ENCODE measurements at places on chromosomes 11 and 22.

DNA sequence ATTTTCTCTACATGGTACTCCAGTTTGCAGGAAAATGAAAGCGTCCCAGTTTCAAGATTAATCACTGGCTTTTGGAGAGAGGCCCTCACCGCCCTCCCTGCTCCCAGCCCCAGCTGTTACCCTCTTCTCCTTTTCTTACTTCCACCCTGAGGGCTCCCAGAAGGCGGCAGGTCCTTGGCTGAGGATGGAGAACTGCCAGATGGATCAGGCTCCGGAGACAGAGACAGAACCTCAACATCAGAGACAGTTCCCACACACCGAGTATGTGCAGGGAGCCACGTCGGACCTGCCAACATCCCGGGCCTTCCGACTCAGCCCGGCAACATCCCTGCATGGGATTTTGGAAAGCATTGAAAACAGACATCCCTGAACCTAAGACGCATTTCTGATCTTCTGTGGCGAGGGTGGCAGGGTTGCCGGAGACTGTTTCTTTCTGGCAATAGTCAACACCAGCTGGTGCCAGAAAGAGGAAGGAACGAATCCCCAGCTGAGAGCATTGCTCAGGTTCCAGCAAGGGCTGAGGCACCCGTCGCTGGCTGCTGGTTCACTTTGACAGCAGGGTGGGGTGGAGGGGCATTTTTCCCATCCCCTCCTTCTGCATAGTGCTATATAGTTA lies 467.1 kb downstream of the MIAT start:
- DNase-seq: no peak

GRCh38 chr11:83294208-83294607 lies 8.0 kb upstream of the CCDC90B start:
- no peak for DNase-seq

DNA sequence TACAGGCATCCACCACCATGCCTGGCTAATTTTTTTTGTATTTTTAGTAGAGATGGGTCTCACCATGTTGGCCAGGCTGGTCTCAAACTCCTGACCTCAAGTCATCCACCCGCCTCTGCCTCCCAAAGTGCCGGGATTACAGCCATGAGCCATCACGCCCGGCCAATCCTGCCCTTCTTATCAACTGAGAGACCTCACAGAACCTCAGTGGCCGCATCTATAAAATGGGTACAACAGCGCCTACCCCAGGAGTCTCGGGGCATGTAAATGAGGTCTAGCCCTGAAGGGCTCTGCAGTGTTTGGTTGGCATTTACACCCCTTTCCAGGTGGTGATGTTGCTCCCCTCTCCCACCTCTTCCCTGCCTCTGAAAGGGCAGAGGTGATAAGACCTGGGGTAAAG lies 11.7 kb downstream of the SYNGR1 start:
- no peak for DNase-seq

- DNase-seq: no peak
These were observed 15.2 kb downstream of the TSPAN18 start for GRCh38 chr11:44741976-44742375.

- DNase-seq: no peak
These were observed 21.3 kb upstream of the CTSD start for GRCh38 chr11:1784761-1785650.

- DNase-seq: no peak
These were observed 4.0 kb upstream of the OR56A3 start for GRCh38 chr11:5937868-5938602.

DNA sequence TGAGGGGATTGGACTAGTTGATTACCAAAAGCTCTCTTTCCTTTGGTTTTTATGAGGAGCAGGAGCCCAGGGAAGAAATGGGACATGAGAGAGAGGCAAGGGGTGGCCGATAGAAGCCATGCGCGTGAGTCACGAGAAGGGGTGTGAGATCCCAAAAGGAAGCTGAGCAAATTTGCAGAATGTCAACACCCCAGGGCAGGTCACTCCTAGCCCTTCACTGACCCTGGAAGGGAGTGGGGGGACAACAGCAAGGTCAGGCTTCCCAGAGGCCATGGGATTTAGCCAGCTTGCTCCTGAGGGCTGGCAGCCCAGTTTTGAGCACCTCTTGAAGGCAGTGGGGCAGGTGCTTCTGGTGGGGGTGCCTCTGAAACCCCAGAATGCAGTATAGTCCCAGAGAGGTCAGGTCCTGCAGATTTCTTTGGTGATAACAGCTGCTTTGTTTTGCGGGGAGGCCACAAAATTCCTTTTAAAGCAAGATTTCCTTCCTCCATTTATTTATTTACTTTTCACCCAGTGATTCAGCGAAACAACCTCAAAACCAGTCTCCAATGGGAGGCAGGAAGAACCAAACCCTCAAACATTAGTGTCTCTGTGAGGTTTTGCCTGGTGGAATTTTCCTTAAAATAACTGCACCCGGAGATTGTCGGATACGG lies 40.1 kb upstream of the TIMP3 start:
- DNase-seq: no peak

DNA sequence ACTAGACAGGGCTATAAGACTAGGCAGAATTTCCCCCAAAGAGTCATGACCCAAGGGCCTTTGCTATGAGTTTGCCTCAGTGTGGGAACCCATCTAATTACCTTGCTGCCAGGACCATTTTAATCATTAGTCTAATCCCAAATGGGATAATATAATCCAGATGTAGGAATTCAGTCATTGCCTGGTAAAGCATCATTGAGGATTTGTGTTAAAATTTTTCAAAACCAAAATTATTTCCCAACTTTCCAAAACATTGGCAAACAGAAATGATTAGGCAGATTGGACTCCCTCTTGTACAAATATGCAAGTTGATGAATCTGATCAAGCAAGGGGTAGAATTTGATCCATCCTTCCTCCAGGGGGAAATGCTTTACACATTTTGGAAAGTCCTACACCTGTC lies 16.2 kb upstream of the MMP13 start:
- no peak for DNase-seq

DNA sequence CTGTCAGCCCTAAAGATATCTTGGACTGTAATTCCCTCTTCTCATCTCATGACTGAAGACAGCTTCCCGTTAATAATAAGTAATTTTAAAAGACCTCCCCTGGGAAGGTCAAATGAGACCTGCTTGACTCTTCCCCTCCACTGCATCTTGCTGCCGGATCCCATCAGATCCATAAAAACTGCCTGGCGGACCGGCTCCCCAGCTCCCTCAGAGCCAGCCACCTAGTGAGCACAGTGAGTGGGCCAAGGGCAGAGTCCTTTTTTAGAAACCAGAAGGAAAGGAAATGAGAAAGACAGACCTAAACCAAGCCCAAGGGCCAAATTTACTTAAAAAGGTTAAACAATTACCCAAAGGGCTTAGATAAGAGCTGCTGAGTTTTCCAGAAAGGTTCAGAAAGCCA lies 595.3 kb downstream of the OPCML start:
- no peak for DNase-seq

DNA sequence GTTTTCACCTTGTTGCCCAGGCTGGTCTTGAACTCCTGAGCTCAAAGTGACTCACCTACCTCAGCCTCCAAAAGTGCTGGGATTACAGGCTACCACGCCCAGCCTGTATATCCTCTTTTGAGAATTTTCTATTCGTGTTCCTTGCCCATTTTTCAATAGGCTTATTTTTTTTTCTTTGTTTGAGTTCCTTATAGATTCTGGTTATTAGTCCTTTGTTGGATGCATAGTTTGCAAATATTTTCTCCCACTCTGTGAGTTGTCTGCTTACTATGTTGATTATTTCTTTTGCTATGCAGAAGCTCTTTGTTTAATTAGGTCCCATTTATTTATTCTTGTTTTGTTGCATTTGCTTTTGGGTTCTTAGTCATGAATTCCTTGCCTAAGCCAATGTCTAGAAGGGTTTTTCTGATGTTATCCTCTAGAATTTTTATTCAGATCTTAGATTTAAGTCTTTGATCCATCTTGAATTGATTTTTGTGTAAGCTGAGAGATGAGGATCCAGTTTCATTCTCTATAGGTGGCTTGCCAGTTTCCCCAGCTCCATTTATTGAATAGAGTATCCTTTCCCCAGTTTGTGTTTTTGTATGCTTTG lies 17.7 kb upstream of the ZBED5 start:
- DNase-seq: no peak

DNA sequence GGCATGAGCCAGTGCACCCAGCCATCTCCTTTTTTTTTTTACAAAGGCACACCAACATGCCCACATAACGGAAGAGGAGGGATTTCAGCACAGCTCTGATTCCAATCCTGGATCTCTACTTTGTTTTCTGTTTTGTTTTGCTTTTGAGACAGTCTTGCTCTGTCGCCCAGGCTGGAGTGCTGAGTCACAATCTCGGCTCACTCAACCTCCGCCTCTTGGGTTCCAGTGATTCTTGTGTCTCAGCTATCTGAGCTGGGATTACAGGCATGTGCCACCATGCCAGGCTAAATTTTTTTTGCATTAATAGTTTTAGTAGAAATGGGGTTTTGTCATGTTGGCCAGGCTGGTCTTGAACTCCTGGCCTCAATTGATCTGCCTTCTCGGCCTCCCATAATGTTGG lies 28.1 kb downstream of the VSTM5 start:
- DNase-seq: no peak

GRCh38 chr11:123125169-123125568 lies 63.2 kb upstream of the HSPA8 start:
- DNase-seq: no peak

GRCh38 chr11:120326845-120327281 lies 1.8 kb downstream of the TLCD5 start:
- no peak for DNase-seq

- no peak for DNase-seq
These were observed 372.1 kb downstream of the FAT3 start for GRCh38 chr11:92596596-92597317.

GRCh38 chr11:116958246-116958645 lies 120.8 kb upstream of the APOA1 start:
- no peak for DNase-seq

DNA sequence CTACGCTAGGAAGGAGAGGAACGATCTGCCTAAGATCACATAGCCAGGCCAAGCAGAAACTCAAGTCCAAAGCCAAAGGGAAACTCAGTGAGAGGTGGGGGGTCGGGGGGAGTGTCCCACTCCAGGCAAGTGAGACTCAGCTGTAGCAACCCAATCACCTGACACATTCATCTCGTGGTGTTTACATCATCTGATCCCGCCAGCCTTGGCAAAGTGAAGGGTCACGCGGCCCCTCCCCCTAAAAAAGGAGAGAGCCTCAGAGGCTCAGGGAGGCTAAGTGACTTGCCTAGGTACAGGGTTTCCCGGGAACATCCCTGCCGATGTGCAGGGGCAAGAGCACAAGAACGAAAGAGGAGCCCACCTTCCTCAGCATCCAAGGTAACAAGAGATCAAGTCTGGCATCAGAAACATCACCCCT lies 21.5 kb downstream of the MYH9 start:
- DNase-seq: no peak

GRCh38 chr11:67998150-67999045 lies 5.5 kb downstream of the UNC93B1 start:
- DNase-seq: no peak

DNA sequence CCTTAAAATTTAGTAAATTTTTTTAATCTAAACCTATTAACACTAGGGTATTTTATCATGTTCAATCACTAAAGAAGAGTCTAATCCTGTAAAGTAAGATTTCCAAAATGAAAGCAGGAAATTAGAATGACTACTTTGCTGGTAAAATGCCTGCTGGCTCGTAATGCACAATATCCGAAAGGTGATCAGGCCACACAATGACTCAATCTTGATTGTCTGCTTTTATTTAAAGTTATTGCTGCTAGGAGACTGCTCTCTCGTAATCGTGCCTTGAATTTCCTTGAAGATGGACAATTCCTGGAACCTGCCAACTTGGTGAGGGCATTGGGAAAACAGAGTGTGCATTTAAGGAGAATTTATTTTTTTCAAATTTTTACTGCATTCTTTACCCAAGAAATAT lies 1786.5 kb upstream of the RAG2 start:
- DNase-seq: no peak

DNA sequence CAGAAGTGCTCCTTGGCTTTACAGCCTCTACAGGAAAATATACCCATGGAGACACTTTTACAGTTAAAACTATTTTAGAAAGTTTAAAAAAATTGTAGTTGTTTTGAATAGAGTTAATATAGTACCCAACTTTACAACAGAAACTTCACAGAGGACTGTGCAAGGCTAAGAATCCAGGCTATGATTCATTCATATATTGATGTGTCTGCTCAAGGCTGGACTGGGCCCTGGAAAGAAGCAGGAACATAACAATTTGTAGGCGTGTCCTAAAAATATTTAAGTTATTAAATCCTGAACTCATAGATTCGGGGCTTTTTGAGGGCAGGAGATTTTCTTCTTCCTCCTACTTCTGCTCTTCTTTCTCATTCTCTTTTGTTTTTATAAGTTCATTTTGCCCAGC lies 291.5 kb upstream of the CCDC179 start:
- no peak for DNase-seq

DNA sequence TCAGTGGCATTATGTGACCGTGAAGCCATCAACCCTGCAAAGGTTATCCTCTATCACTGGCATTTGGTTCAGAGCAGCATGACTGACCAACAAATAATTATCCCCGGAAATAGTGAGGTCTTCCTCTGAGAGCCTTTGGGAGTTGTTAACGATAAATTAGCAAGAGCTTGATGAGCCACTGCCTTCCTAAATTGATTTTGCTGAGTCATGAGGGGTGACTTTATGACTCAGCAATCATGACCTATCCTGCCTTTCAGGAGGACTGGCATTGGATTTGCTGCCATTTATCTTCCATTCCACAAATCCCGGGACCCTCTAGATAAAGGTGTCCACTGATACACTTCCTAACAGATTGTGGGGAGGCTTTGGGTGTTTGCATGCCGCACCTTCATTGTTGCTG lies 80.8 kb upstream of the MTNR1B start:
- DNase-seq: no peak

DNA sequence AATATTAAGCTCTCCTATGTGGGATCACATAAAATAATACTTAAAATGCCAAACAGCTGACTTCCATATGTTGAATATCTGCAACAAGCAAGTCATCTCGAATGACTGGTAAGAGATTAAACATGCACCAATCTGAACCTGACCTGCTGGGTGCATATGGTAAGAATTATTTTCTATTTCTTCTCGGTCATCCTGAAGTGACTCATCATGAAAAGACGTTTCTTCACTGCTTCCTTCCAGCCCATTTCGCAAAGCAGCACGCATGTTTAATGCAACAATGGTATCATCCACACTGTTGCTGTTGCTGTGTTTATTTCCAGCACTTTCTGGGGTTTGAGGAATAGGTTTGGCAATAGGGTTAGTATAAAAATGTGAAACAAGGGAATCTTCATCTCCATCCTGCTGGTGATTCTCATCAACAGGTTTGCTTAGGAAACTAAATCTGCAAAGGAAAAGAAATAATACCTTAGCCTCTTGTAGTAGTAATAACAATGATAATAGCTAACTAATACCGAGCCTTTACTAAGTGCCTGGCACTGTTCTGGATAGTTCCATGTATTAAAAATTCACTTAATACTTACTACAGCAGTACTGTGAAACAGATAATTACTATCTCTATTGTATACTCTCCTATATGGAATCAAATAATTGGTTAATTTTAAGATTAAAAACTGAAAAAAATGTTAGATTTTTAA lies 52.0 kb upstream of the CHRNA10 start:
- no peak for DNase-seq

DNA sequence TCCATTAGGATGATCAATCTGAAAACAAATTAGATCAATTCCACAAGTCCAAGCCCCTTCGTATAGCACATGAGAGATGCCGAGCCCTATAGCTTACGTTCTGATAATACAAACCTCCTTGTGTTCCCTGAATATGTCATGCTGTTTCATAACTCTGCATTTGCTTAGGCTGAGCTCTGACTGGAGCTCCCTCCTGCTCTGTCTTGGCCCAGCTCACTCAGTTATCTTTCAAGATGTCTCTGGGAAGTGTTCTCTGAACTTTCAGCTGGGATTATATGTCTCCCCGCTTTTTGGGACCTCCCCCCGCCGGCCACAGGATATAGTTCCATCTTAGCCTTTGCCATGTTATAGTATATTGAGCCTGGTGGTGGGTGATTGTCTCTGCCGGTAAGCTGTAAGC lies 44.0 kb downstream of the FDX1 start:
- DNase-seq: no peak
